ENCODE measurements at places on chromosomes 6 and 20. TPM values are rescaled to one million over a fixed set of nuclear protein-coding genes. Genes with fewer than 3 reads are reported as not detected.
A peak's percentile ranks its signal among the peaks of the same experiment; 100 is the strongest.

GRCh38 chr6:166851911-166852310, 104.4 kb downstream of the RNASET2 start:
- peak overlapping the region; percentile 19 for H3K27ac ChIP-seq
- DNase-seq, result no peak
- no peak overlapping the region for H3K4me3 ChIP-seq
- H3K27me3 ChIP-seq, result no peaks in the 10 kb centered on the region

- H3K4me3 ChIP-seq, result no peak overlapping the region
- H3K36me3 ChIP-seq, result peaks cover 52% of the 10 kb centered on the region
- H3K4me1 ChIP-seq, result no peaks in the 10 kb centered on the region
- no peak for DNase-seq
Measured at GRCh38 chr20:2865630-2866029, 7.7 kb upstream of the PTPRA start.

- H3K27ac ChIP-seq, result no peak overlapping the region
- no peaks in the 10 kb centered on the region for H3K4me1 ChIP-seq
- H3K36me3 ChIP-seq, result no peaks in the 10 kb centered on the region
- no peak for DNase-seq
- no peak overlapping the region for H3K4me3 ChIP-seq
Measured at GRCh38 chr20:44350567-44350966, 4.9 kb upstream of the HNF4A start.

GRCh38 chr20:8803941-8804340, 264.9 kb upstream of the PLCB4 start:
- no peak overlapping the region for H3K27ac ChIP-seq
- H3K4me3 ChIP-seq, result no peak overlapping the region
- no peaks in the 10 kb centered on the region for H3K36me3 ChIP-seq
- peaks cover 8% of the 10 kb centered on the region for H3K4me1 ChIP-seq
- no peak for DNase-seq

DNA sequence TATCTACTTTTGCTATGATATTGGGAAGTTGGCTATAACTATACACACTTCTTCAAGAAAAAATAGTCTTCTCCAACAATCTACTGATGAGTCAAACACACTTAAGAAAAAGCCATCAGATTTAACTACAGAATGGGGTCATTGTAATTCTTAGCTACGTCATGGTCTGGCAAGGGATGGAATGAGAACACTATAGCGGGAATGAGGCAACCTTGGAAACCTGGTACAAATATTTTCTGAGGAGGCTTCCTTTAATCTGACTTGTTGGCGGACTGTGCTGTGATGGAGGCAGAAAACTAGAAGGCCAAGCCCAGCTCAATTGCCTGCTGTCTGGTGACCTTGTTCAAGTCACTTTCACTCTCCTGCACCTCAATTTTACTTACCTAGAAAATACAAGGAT, 586.8 kb upstream of the JAG1 start:
- H3K27me3 ChIP-seq, result no peaks in the 10 kb centered on the region
- no peaks in the 10 kb centered on the region for H3K4me1 ChIP-seq
- DNase-seq, result no peak
- H3K4me3 ChIP-seq, result no peak overlapping the region
- no peaks in the 10 kb centered on the region for H3K36me3 ChIP-seq

DNA sequence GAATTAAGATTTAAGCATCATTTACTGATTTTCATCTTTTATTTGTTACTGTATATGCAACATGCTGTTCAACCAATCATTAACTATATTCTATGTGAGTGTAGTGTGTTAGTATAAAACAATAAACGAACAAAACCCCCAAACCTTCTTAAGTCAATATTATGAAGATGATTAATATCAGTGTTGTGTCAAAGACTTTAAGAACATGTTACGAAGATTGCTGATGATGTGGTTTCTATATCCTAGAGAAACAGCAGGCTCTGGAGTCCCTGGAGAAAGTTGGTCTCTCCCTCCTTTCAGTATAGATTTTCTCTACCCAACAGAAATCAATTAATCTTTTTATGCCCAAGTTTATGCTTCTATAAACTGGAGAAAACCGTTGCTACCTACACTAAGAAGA, 393.8 kb upstream of the HSF2 start:
- H3K36me3 ChIP-seq, result no peaks in the 10 kb centered on the region
- no peak for DNase-seq
- H3K4me3 ChIP-seq, result no peak overlapping the region
- H3K27me3 ChIP-seq, result no peaks in the 10 kb centered on the region
- H3K4me1 ChIP-seq, result no peaks in the 10 kb centered on the region
- no peak overlapping the region for H3K27ac ChIP-seq

PTK6 gene
- 0.36 TPM for total RNA-seq

TRIM40 gene
- not detected for total RNA-seq
